HS-27A (cell line): ENCODE measurements at places on chromosomes 16 and 17.

GRCh38 chr16:29805232-29806098 lies 864 bp upstream of the MAZ start:
- DNase-seq = no peak

DNA sequence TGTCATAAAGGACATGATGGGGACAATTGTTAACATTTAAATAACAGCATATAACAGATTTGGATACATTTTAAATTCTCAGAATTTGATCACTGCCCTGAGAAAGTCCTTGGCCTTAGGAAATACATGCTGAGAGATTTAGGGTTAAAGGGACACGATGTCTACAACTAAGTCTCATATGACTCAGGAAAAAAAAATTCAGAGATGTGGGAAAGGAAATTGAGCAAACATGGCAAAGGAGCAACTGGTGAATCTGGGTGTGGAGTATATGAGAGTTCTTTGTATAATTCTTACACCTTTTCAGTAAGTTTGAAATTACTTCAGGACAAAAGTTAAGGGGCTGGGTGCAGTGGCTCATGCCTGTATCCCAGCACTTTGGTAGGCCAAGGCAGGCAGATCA lies 18.2 kb downstream of the MPP3 start:
- DNase-seq = no peak

GRCh38 chr17:73156887-73157520 lies 7.8 kb upstream of the SSTR2 start:
- no peak for DNase-seq

DNA sequence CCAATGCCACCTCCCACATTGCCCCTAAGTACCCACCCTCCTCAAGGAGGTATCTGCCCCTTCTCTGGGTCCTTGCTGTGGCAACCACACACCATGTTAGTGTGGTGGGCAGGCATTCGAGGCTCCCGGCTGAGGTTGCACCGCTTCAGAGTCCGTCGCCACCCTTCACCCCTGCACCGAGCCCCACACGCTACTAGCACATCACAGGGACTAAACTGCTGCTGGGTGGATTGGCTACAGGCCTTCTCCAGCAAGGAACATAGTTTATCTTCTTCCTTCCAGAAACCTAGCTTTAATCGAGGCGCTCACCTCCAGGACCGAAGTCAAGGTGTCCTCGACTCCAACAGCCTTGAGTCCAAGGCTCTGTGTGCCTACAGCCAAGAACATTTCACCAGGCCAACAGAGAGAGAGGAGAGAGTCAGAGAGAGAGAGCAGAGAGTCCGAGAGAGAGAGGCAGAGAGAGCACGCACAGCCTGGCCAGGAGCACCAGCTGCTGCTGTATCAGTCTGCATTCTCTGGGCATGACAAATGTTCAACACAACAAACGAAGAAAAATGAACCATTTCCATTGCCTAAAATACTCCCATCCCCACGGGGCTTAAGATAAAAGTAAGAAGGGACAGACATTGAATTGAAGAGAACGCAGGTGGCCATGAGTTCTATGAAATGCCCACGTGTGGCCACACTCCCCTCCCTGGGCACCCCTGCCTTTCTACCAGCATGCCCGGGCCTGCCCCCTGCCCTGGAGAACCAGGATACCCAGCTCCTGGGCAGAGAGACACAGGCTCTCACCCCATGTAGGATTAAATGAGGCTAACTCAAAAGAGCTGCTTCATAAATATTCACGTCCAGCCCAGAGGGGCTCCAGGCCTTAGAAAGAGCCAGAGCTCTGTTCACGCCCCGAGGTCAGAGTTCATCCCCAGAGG lies 94.9 kb downstream of the RBFOX3 start:
- no peak for DNase-seq

DNA sequence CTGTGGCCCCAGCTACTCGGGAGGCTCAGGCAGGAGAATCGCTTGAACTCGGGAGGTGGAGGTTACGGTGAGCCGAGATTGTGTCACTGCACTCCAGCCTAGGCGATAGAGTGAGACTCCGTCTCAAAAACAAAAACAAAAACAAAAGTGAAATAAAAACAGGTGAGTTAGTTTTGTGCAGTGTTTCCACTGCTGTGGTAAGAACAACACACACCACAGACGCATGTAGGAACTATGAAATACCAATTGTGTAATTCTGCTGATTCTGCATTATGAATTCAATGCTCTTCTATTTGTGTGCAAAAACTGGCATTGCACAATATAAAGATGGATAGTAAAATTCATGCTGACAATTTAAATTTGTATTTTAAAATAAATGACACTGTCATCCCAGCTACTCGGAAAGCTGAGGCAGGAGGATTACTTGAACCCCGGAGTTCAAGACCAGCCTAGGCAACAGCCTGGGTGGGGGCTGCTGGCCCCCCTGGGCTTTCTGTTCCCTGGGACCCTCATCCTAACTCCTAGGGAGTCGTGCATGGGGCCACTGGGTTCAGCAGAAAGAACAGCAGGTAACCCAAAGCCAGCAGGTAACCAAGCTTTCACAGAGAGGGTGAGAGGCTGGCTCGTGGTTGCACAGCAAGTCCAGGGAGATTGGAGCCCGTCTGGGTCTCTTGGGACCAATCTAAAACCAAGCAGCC lies 10.6 kb upstream of the RHBDF2 start:
- no peak for DNase-seq

- no peak for DNase-seq
Measured at GRCh38 chr16:87487361-87487924, 5.4 kb downstream of the ZCCHC14 start.

- peak; percentile 69 for DNase-seq
Measured at GRCh38 chr16:56477096-56477878, 25.9 kb downstream of the OGFOD1 start.

DNA sequence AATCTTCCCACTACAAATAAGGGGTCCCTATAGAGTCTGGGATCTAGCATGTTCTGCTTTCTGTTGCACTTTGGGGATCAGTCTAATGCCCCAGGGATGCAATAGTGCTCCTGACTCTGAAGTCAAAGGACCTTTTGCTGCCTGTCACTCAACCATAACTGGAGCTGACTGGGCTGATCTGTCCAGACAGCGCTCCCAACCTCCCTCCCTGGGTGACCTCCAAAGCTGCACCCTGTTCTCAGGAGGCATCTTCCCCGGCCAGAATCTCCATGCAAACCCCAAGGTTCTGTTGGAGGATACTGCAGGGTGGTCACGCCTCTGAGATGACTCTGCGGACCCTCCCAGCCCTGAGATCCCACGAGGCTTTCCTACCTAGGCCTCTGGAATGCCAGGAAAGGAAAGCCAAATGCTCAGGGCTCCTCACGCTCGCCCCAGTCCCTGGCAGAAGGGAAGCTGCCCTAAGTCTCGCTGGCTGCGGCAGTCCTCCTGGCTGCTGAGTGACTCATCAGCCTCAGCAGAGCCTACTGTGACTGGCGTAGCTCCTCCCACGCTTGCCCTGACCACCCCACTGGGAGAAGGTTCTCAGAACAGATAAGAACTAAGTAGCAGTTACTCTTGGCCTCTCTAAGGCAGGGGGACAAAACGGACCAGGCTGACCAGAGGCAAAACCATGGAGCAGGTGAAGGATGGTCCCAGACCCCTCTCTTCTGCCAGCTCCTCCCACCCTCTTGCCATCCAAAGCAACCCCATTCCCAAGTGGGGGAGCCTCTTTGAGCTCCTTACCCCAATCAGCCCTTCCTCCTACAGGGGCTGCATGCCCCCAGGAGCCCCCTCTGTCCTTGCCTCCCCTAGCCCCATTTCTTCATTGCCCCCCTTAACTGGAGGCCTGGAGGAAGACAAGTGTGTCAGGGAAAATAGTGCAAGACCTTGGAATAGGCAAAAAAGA lies 124.1 kb upstream of the TNRC6C start:
- no peak for DNase-seq

- no peak for DNase-seq
Measured at GRCh38 chr16:55643161-55643970, 12.4 kb upstream of the SLC6A2 start.

GRCh38 chr16:79101491-79101890 lies 499.0 kb downstream of the MAF start:
- no peak for DNase-seq

DNA sequence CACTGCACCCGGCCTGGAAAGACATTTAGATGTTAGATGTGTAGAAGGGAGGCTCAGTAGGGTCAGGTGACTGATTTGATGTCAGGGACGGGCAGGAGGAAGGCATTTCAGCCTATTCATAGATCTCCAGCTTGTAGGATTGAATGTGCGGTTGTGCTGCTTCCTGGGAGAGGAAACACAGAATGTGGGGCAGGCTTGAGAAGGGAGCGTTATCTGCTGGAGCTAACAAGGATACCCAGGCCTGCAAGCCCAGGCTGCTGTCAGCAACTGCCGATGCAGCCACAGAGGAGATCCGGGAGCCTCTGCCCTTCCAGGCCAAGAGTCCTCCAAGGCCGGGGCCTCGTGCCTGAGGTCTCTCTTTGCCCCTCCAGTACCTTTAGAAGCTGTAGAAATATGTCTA lies 205.6 kb downstream of the SPECC1 start:
- DNase-seq = no peak

DNA sequence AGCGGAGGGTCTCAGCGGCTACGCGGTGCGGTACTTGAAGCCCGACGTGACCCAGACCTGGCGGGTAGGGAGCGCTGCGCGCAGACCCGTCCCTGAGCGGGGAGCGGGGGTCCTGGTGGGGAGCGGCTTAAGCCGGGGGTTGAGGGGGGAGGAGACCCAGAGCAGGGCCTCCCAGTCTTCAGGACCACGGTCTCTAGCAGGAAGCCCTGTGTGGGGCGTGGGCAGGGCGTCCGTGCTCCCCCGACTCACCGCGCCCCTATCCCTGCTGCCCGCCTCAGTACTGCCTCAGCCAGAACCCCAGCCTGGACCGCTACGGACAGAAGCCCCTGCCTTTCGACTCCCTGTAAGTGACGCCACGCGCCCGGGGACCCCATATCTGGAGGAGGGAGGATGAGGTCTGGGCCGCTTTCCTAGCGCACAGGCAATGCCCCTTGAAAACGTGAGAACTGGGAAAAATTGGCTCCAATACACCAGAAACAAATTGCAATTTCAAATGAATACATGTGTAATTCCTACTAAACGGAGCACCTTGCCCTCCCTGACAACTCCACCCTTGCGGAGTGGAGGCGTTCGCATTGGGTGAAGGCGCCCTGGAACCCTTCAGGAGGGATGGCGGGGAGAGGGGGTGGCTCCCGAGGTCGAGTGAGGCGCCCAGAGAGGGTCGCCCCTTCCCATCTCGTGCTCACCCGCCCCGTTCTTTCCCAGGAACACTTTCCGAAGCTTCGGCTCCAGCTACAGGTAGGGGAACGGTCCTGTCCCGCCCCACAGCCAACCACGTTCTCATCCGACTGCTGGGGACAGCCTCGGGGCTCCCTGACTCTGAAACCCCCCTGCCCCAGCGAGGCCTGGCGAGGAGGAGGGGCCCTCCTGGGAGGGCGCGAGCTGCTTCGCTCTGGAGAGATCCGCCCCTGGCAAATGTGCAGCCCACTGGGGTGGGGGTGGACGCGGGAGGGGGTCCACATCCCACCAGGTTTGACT lies 14.6 kb upstream of the CNGB1 start:
- no peak for DNase-seq
